BJ (cell line): ENCODE measurements at places on chromosomes 4 and X. TPM values are rescaled to one million over a fixed set of nuclear protein-coding genes. Genes with fewer than 3 reads are reported as not detected.
A peak's percentile ranks its signal among the peaks of the same experiment; 100 is the strongest.

DNA sequence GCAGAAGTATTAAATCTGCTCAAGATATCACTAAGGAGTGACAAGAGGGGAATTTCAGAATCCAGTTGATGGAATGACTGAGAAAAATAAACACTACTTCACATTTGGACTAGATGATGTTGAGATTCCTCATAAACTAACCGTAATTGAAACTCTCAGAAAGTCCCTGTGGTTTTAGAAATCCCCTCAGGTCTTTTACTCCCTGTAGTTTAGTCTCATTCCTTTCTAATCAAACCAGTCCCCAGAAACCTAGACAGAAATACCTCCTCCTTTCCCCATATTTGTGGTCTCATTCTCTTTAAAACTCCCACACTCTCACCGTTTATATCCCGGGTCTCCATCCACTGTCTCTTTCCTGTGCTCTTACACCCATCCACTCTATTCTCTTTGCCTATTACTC lies 15.0 kb upstream of the TLR1 start:
- DNase-seq = no peak

DNA sequence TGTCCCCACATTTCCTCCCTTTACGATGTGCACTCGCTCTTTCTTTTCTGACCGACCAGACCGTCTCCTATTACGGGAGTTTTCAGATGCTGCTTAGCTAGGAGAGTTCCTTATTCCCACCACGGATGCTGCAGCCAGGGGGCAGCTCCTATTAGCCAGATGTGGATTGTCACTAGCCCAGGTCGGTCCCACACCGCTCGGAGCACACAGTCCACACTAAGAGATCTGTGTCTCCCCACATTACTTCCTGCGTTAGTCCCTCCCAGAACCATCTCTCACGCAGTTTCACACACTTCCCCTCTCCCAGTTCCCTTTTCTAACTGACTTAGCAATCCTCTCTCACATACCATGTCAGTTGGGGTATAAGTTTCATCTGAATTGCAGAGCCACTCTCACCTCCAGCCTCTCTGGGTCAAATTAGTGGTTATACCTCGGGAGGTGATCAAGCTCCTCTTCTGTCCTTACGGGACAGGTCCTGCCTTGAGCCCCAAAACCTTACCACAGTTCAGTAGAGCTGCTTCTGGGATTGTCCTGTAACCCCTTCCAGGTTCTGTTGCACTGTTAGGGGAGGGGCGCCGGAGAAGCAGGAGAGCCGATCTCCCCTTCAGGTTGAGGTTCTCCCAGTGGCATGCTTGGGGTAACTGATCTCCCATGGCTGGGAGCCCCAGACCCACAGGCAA lies 28.2 kb downstream of the SULT1E1 start:
- no peak for DNase-seq

GRCh38 chr4:128285085-128285997 lies 2.3 kb downstream of the PGRMC2 start:
- no peak for DNase-seq

- no peak for DNase-seq
These were observed 8.4 kb downstream of the ATP10D start for GRCh38 chr4:47493238-47494123.

GRCh38 chr4:56727150-56727549 lies 46.1 kb upstream of the HOPX start:
- DNase-seq = no peak

DNA sequence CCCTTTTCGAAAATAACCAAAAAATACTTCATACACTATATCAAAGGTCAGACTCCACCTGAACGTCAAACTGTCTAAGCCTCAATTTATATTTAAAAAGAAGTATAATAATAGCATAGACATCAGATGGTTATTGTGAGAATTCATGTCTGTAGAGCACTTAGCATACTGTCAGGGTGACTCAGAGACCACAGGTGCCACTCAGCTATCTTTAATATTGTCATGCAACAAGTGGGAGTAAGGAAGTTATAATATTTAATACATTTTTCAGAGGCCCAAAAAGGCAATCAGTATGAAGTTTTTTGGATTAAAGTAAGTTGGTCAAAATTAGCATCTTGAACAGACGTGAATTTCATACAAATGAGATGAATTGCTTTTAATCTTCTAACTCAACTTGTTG lies 93.3 kb downstream of the PHOX2B start:
- DNase-seq = no peak

DNA sequence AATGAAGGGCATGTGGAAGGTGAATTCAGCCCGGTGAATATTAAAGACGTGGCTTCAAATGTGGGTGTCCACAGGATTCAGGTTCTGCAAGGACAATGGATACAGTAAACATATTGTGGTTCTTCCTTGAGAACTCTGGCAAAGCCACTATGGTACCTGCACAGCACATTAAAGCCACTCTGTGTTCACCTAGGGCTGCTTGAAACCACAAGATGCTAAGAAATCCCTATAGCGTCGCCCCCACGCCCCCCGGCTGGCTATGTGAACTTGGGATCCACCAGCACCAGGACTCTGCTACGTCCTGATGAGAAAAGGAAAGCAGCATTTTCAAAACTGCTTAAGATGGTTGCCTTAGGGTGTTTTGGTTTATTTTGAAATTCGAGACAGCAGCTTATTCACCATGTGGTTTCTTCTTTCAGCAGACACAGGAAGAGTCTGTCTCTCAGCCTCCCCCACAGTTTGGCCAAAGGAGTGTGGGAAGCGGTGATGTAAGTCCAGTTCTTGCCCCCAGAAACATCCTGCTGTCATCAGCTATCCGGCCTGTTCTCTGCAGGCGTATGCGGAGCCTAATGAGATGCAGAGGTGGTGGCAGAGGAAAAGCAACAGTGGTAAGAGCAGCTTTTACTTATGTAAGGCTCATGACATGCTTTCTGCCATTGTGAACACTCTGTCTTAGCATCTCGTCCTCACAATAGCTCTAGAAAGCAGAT lies 111.5 kb downstream of the AFAP1 start:
- peak; percentile 100 for DNase-seq

DNA sequence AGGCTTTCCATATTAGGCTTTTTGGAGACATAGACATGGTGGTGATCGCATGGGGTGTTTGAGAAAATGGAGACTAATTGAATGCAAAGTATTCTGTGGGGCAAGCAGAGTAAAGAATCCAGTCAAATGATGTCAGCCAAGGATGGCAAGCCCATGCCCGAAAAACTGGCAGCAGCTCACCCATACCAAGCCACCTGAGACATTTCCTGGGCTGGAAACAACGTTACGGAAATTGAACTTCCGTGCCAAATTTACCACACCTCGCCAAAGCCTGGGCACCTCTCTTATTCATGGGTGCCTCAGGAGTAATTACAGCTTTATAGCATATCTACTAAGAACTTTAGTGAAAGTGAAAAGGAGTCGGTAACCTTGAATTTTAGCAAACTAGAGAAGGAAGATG lies 166.4 kb downstream of the CBR4 start:
- no peak for DNase-seq

GRCh38 chrX:43702660-43703059 lies 46.6 kb downstream of the MAOA start:
- DNase-seq = no peak

DNA sequence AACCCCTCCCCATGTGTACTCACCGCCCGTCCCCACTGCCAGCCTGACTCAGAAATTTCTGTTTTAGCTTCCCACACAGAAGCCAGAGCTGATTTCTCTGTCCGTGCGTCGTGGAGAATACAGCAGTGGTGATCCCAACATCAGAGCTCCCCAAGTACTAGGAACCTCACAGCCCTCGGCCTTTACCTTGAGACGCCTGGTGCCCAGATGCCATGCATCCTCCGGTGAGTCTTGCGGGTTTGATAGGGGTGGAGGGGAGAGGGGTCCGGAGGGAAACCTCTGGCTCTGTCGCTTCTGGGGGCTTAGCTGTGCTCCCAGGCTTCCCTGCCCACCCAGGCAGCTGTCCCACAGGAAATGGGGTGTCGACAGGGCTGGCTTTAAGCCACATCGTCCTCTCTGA lies 2.1 kb downstream of the LOC101059915 start:
- DNase-seq = no peak

- no peak for DNase-seq
These were observed 206.1 kb upstream of the NEIL3 start for GRCh38 chr4:177103619-177104018.

DNA sequence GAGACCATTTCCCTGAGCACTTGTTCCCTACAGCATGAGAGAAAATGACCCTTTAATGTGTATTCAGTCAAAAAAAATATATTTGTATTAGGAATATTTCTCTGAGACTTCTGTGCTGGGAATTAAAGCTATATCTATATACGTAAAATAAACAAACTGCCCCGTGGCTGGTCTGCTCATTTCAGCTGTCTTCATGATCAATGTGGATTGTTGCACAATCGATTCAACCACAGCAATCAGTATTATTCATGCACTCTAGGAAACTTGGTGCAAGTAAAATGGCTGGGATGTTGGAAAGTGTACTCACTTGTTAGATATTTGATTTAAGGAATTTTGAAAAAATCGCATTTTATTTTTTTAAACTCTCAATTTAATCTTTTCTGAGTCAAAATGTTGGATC lies 307.9 kb upstream of the ZFP42 start:
- no peak for DNase-seq

- DNase-seq = no peak
These were observed 5.4 kb downstream of the RNF150 start for GRCh38 chr4:141127884-141128283.

GRCh38 chrX:10636337-10636736 lies 16.0 kb upstream of the MID1 start:
- no peak for DNase-seq

ZNF630 gene
- polyA plus RNA-seq = 0.90 and 1.5 TPM in 2 replicates

GYPB gene
- polyA plus RNA-seq = not detected in 2 replicates

HS3ST1 gene
- not detected in 2 replicates for polyA plus RNA-seq

TRO gene
- 9.9 and 11.1 TPM in 2 replicates for polyA plus RNA-seq

YY2 gene
- 0.60 and 0.83 TPM in 2 replicates for polyA plus RNA-seq
